ENCODE measurements at places on chromosomes 1 and 21.

GRCh38 chr1:204232526-204232925, 18.7 kb upstream of the GOLT1A start:
- no peak for DNase-seq

GRCh38 chr1:159867664-159868026, 5.2 kb upstream of the VSIG8 start:
- DNase-seq, result no peak

GRCh38 chr1:44265656-44266358, 52.5 kb downstream of the DMAP1 start:
- no peak for DNase-seq

DNA sequence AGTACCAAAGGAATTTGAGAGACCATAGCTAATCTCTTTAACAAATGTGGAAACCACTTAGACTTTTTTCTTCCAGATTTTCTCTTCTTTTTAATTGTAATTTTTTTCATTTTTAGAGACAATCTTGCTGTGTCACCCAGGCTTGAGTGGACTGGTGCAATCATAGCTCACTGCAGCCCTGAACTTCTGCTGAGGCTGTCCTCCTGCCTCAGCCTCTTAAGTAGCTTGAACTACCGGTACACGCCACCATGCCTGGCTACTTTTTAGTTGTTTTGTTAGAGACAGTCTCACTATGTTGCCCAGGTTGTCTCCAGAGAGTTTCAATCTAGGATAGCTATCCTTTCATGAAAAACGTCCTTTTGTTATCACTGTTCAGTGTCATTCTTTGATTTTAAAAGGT, 15.0 kb downstream of the PRRC2C start:
- no peak for DNase-seq

DNA sequence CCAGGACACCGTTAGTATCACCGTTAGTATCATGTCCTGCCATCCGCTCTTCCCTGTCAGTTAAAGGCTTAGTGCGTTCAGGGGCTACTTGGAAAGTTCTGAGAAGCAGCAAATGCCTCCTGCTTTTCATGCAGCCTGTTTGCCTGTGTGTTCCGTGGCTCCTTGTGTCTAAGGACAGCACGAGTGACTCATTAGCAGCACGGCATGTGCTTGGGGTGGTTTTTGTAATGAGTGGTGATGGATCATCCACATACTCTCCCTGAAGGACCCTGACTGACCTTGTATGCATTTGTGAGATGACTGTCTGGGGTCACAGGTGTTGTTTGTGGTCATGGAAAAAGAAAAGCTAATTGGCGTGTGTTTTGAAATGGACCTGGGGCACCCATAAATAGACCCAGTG, 221.9 kb downstream of the PBX1 start:
- no peak for DNase-seq

DNA sequence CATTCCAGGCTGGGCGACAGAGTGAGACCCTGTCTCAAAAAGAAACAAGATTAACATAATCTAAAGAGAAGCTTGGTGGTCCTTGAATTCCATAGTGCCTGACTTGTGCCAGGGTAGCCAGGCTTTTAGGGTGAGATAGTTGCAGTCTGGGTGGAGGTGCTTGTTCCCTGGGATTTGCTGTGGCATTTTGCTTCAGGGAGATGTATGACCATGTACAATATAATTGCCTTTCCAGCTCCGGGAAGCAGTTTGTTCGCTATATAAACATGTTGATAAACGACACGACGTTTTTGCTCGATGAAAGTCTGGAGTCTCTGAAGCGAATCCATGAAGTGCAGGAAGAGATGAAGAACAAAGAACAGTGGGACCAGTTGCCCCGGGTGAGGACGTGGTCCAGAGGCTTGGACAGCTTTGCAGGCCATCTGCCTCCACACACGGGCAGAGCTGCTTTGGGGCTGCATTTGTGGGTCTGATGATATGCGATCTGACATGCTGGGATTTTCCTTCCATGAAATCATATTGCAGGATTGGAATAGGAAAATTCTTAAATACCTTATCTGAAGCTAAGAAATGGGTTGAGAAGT, 49.4 kb upstream of the KIF1B start:
- DNase-seq, result no peak

DNA sequence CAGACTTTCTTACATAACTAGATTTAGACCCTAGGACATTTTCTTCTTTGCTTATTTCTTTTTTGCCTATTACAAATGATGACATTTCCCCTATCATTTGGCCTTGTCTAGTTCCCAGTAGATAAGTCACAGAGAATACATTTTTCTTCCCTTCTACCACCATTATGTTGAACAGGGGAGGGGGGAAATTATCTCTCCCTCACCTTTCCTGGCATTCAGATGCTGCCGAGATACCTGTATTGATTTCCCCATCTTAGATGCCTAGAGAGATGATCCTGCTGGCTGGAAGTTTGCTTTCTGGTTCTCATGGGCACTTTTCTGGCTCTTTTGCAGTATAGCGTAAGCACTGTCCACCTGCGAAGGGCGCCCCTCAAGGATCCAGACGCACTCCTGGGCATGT, 5.7 kb downstream of the IPO9 start:
- DNase-seq, result no peak

GRCh38 chr1:241447031-241447644, 72.4 kb downstream of the FH start:
- no peak for DNase-seq

DNA sequence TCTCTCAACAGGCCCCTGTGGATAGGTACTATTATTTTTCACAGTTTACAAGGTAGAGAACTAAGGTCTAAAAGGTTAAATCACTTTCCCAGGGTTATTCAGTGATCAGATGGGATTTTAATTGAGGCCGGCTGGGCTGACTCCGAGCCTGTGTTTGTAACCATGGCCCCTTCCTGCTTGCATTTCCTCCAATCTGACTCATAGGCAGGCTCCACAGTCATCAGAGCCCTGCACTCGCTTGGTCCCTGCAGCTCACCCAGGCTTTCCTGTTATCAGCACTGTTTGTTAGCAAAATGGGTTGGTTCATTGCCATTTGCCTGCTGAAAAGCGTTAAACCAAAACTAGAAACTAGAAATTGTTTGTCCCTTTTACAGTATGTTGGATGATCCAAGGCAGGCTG, 41.4 kb upstream of the LMX1A start:
- no peak for DNase-seq

- DNase-seq, result no peak
Measured at GRCh38 chr1:189185097-189185496, 1292.6 kb downstream of the BRINP3 start.

DNA sequence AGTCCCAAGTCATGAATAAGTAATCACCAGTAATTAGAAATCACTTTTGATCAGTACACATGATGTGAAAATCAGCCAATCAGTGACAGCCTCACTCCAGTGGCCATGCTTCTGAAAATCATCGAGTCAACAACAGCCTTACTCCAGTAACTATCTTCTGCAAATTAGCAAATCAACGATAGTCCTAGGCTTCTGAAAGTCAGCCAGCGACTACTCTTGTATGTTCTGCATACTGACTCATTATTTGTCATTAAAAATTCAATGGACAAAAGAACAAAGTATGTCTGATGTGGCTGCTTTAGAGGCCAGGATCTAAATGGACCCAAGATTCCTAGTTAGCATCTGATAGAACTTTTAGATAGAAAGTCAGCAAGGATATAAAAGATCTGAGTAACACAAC, 102.5 kb downstream of the GPR52 start:
- no peak for DNase-seq

GRCh38 chr21:45410151-45410864, 5.3 kb downstream of the COL18A1 start:
- no peak for DNase-seq

DNA sequence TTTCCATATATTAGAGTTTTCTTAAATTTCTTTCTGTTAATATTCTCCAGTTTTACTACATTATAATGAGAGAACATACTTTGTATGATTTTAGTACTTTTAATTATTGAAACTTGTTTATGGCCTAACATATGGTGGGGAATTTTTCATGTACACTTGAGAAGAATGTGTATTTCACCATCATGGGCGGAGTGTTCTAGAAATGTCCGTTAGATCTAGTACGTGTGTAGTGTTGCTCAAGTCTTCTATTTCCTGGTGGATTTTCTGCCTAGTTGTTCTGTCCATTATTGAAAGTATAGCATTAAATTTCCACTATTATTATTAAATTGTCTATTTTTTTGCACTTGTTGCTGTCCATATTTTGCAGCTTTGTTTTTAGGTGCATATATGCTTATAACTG, 64.0 kb upstream of the RGS21 start:
- DNase-seq, result no peak

DNA sequence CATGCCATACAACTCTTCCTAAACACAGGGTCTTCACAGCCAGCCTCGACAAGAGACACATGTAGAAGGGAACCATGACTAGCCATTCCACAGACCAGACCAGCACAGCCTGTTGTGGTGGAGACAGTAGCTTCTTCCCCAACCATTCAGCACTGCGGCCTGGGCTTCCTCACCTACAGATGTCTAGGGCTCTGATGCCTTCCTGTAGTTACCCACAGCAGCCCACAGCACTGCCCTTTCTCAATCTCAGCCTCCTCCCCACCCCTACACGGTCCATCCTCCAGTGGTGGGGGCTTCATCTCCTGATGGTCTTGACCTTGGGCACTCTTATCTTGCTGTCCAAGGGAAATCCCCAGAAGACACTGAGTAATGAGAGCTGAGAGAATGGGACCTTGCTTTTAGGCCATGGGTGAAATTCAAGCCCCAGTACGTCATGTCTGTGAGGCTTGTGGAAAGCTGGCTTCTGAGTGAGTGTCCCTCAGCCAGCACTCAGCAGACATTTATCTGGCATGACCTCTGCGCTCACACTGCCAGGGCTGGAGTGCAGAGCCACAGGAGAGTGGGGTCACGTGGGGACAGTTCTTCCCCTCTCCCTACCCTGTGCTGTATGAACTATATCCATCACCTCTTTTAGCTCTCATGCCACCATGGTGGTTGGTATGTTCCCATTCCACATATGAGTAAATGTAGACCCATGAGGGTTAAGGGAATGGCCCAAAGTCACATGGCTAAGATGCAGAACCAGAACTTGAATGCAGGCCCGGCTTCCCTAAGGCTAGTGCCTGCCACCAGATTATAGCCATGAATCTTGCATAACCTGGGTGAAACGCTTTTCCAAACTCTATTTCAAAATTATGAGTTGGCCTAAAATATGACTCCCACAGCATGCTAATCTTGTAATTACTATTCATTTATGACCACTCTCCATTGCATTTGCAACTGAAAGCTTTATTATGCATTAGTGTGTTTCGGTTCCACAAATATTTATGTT, 104.7 kb downstream of the HIVEP3 start:
- no peak for DNase-seq

GRCh38 chr1:72371259-72372035, 89.1 kb upstream of the NEGR1 start:
- DNase-seq, result no peak

- no peak for DNase-seq
Measured at GRCh38 chr1:7632681-7633080, 138.4 kb upstream of the VAMP3 start.

DNA sequence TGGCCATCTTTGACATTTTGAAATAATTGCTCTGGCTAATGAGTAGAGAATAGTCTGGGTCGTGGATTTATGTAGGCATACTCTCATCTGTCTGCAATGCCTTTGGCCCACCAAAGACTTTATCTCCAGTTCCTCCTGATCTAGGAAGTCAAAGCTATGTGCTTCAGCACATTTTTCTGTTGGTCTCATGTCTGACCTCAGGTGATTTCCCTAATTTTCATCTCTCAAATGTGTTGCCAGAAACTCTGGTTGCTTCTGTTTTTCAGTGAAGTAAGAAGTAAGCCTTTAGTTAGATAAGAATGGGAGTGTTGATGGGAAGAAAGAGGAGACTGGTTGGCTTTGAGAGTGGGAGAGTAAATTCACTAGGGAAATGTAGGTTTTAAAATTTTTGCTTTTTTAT, 66.4 kb downstream of the GPR88 start:
- DNase-seq, result no peak

- no peak for DNase-seq
Measured at GRCh38 chr21:37558676-37559211, 192.2 kb downstream of the DYRK1A start.

DNA sequence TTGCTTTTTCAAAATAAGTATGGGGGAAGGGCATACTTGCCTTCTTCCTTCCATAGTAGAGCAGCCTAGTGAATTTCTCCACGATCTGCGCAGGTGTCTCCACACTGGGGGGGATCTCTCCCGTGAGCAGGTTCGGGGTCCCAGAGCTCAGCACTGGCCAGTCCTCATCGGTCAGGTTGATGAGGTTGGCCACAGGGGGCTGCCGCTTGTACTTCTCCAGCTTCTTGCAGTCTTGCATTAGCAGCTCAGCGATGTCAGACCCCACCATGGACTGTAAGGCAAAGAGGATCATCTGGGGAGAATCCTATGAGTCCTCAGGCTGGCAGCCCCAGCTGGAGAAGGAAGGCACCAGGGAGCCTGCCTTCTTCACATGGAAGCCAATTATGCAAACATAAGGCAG, 11.8 kb downstream of the SEC16B start:
- DNase-seq, result no peak

GRCh38 chr1:183328371-183328770, 89.8 kb downstream of the NMNAT2 start:
- no peak for DNase-seq

- DNase-seq, result no peak
Measured at GRCh38 chr1:3344395-3344794, 110.1 kb upstream of the ARHGEF16 start.

DNA sequence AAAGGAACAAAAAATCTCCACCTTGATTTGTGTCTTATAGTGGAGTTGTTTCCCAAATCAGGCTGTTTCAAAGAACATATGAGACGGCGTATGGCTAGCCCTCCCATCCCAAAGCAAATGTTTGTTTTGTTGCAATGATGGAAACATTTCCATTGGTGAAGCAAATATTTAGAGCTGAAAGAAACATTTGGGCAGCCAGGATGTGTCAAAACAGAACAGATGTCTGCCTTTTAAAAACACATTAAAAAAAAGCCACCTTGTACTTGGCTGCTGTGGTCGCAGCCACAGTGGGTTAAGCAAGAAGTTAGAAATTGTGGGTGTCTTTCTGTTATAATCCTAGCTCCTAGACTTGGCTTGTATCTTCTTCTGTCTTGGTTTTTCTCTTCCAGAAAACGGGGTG, 116.3 kb downstream of the PEX14 start:
- no peak for DNase-seq

DNA sequence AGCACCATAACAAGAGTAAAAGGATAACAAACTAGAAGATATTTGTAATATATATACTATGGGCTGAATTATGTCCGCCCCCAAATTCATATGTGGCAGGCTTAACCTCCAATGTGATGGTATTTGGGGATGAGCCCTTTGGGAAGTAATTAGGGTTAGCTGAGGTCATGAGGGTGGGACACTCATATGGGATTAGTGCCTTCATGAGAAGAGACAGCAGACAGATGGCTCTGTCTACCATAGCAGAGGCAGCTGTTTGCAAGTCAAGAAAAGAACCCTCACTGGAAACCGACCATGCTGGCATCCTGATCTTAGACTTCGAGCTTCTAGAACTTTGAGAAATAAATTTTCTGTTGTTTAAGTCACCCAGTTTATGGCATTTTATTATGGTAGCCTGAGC, 303.6 kb downstream of the LMO4 start:
- no peak for DNase-seq
